ENCODE measurements at places on chromosomes 1 and 21. TPM values are rescaled to one million over a fixed set of nuclear protein-coding genes. Genes with fewer than 3 reads are reported as not detected.

- DNase-seq, result no peak
Measured at GRCh38 chr21:42101246-42101645, 30.1 kb downstream of the UMODL1 start.

GRCh38 chr1:41255978-41256377, 13.9 kb upstream of the SCMH1 start:
- DNase-seq, result peak; percentile 27

DNA sequence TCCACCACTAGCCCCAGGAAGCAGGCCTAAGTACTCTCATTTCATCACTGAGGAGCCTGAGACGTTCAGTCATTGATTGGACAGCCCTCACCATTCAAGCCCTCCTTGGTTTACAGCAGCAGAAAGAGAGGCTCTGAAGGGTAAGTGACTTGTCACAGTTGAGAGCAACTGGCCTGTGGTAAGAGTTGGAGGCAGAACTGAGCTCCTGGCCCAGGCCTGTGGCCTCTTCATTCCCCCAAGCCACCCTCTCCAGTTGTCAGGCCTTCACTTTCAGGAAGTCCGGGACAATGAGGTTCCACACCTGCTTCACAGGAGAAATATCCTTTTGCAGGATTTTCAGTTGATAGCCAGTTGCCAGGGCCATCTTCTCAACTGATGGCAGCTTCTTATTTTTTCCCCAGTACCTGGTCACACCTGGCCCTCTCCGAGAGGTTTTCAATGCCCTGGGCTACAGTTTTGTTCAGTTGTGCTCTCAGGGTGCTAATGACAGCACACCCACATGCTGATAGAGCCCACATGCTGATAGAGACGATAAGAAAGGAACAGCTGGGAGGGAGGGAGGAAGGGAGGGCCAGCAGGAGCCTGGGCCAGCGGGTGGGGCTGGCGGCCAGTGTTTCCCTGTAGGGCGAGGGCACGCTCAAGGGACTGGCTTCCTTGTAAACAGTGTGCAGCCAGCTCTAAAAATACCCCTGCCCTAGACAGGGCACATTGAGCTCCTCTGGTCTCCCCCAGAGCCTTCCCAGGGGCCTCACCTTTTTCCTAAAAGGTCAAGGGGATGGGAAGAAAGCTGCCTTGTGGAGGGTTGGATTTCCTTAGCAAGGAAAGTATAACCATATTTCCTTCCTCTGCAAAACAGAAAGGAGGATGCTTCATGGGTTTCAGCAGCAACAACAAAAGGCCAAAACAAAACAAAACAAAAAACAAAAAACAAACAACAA, 112.7 kb upstream of the JUN start:
- no peak for DNase-seq

The SERPINC1 gene
- not detected for total RNA-seq

All from bronchial epithelial cell (primary cell).